ENCODE measurements at places on chromosomes 4 and X.

- no peak for DNase-seq
Measured at GRCh38 chr4:150769248-150769647, 187.3 kb downstream of the MAB21L2 start.

- DNase-seq = no peak
Measured at GRCh38 chrX:3271834-3272186, 74.6 kb downstream of the MXRA5 start.

DNA sequence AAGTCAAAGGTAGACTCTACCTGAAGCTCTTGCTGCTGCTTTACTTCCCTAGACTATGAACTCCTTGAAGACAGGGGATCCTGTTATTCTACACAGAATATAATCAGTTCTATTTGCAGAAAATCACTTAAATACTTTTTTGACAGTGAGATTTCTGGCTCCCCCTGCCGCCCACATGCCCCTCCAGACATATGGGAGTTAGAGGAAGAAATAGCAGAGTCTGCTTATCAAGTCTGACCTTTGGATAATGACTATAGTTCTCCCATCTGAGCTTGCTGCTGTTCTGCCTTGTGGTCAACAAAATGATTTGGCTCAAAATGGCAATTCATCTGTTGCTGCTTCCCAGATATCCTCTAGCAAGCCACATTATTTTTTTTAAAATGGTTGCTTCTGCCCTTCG, 101.1 kb downstream of the ENOX2 start:
- no peak for DNase-seq

GRCh38 chrX:24316111-24316510, 2.2 kb upstream of the SUPT20HL2 start:
- DNase-seq = no peak

- DNase-seq = no peak
Measured at GRCh38 chrX:70446380-70447350, 2.0 kb downstream of the DLG3 start.

All from effector CD4-positive, alpha-beta T cell (primary cell).